Activated CD4-positive, alpha-beta T cell treated with anti-CD3 and anti-CD28 coated beads, Interleukin-2, amount 50 U/mL, for 24 hours (primary cell): ENCODE measurements at places on chromosomes 12 and 14.

GRCh38 chr12:94267537-94267872 lies 119.1 kb downstream of the PLXNC1 start:
- DNase-seq, result no peak

DNA sequence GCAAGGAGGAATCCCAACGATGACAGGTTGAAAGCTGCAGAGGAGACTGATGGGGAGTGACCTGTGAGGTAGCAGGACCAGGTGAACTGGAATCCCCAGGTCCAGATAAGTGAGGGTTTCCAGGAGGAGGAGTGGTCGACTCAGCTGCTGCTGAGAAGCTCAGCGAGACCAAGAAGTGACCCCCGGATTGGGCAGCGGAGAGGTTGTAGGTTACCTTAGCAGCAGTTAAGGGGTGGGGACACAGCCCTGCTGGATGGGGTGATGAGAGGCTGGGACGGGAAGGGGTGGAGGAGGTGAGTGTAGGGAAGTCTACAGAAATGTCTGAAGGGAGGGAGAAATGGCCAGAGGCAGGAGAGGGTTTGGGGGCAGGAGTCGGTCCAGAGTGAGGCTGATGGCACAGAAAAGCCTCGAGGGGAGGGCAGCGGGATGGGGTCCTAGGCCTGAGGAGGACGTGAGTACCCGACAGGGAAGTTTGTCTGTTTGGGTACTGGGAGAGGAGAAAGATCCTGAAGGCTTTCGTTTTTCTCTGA lies 2.6 kb upstream of the RCOR1 start:
- no peak for DNase-seq

DNA sequence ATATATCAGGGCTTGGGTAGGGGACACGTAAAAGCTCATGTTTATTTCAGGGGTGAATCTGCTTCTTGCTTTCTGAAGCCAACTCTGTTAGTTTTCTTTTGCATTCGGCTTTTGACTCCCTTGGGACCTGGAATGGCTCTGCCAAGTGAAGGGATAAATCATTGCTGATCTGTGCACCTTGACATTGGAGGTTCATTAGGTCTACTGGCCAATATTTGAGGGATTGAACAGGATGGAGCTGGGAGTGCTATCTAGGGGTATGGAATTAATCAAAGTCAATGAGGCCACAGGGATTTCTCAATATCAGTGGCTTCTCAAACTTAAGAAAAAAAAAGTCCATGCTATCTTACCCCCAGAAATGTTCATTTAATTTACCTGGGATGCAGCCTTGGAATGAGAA lies 203.5 kb upstream of the RMST start:
- DNase-seq, result no peak

DNA sequence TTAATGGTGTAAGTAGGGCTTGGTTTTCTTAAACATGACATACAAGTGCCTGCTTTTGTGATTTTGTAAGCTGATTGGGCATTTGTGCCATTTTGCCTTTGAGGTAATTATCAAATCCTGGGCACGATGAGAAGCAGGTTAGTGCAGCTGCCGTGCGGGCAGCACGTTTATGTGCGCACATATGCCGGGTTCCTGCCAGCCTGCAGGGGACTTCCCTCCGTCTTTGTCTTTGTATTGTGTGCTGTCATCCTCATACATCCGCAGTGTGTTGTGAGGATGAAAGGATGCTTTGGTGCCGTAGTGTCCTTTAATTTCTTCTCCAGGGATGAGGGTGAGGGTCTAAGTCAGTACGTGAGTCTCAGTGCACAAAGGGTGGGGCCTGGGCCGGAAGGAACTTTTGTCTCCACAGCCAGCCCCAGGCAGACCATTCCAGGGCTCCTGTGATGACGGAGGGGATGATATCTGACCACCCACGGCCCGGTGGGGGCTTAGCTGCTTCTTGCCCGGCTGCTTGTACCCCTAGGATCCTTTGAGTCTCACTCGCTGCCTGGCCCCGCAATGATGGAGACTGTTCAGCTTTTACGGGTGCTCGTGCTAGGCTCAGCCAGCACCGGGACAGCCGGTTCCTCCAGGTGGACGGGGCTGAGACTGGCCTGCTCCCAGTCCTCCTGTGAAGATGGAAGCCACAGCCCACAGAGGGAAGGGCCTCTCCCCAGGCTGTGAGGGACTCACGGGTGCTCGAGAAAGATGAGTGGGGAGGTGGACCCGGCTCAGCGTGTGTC lies 54.6 kb downstream of the ADGRD1 start:
- no peak for DNase-seq

DNA sequence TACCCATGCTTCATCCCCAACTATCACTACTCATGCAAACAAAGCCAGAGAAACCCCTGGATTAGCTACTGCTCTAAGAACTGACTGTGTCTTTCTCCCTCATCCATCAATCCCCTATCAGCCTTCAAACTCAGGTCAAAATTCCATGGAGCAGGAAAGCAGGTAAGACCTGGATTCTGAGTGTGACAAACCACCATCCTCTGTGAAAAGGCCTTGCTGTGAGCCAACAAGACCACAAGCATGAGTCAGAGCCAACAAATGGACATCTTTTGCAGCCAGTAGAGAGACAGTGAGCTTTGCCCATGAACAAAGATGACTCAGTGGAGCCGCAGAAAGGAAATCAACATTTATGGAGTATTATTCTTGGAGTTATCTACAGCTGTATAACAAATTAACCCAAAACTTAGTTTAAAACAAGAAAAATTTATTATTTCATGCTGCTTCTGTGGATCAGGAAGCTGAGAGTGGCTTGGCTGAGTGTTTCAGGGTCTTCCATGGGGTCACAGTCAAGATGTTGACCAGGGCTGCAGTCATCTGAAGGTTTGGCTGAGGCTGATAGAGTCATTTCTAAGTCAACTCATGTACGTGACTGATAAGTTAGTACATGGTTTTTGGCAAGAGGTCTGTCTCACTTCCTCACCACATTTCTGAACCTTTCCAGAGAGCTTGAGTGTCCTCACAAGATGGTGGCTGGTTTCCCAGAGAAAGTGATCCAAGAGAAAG lies 61.1 kb downstream of the PITPNM2 start:
- DNase-seq, result no peak

DNA sequence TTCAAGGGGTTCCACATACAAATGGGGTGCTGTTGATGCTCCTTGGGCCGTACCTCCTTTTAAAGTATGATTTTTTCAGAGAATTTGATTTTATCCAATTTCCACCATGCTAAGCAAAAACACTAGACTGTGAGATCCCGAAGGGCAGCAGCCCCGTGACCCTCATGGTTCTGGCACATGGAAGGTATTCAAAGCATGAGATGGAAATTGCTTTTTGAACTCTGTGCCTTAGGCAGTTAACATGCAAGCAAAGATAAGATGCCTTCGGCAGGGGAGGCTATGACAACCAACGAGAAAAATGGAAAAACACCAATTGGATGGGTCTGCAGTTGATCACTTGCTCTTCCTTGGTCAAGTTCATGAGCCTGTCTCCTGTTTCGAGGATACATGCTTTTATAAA lies 120.8 kb upstream of the DIO3 start:
- no peak for DNase-seq

GRCh38 chr12:44000309-44000952 lies 164.6 kb downstream of the TMEM117 start:
- no peak for DNase-seq

DNA sequence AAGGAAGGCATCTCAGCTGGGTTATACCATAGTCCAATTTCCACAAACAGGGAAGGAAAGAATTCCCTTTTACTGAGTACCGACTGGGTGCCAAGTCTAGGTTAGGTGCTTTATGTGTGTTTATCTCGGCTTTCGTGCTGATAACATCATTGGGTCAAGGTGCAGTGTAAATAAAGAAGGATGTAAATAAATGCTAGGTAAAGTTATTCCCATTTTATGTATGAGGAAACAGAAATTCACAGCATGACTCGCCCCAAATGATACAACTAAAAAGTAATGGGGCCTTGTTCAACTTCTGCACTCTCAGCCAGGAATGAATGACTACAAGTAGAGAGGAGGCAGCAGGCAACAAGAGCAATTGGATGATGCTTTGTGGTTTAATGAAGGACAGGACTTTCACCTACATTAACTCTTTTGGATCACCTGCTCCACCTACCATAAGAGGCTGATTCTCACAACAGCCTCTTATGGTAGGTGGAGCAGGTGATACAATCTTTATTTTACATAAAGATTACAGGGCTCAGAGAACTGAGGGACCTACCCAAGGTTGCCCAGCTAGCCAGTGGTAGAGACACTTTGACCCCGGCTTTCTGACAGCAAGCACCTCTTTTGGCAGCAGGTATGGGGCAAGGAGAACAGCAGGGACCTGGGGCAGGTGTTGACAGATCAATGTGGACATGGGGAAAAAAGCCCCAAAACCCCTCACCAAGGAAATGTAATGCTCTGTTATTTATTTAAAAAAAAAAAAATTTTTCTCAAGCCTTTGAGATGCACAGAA lies 213.4 kb upstream of the NUDT4 start:
- DNase-seq, result no peak

DNA sequence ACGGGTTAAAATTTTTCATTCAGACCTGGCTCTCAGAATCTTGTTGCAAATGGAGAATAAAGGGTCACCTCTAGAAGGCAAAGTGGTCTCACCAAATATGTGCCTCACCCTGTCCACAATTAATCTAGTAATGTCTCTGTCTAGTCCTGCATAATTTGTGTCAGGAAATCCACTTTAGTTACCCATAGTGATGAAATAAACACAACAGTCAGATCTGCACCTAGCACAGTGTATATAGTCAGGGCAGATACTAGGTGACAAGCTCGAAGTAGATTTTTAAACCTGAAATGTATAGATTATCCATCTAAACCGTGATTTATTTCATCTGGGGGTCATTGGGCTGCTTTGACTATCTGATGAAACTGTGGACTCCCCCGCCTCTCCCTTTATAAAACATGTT lies 15.9 kb upstream of the FLVCR2 start:
- DNase-seq, result no peak

DNA sequence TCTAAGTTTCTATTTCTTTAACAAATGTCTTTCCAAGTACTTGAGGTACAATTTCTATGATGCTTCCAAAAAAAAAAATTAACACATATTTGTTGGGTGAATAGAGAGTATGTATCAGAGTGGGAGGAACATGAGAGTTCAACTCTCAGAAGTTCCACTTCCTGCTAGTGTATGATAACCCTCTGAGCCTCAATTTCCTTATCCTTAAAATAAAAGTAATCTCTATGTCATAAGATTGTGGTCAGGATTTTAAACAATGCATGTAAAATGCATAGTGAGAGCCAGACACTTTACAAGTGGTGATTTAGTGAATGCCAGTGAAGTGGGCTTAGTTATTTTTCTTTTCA lies 270.3 kb upstream of the AMIGO2 start:
- no peak for DNase-seq

- no peak for DNase-seq
Observed at GRCh38 chr12:104469066-104469465, 12.3 kb downstream of the CHST11 start.

DNA sequence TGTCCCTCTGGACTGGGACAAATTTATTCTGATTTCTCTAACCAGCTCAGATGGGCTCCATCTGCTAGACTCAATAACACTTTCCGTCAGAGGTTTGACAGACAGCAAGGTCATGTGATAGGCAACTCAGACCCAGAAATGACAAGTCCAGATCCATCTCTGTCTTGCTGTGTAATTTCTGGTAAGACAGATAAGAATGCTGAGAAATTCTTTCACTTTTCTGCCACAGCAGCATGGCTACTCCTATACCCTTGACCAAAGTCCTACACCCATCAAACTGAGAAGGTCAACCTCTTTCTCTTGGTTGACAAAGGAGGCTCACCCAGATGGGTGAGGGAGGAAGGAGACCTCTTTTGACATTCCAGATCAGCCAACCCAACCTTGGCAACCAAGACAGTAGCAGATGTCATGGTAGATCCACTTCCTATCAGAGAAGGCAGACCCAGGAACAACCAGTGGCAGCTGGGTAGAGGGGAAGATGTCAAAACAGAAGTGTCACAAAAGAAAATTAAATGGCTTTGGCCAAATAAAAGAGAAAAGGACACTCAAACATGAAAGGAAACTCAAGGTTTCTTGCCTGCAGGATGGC lies 36.9 kb upstream of the PRKAB1 start:
- no peak for DNase-seq

- no peak for DNase-seq
Observed at GRCh38 chr12:125346362-125346761, 281.1 kb downstream of the AACS start.

- DNase-seq, result no peak
Observed at GRCh38 chr12:18922851-18923250, 184.9 kb downstream of the CAPZA3 start.

DNA sequence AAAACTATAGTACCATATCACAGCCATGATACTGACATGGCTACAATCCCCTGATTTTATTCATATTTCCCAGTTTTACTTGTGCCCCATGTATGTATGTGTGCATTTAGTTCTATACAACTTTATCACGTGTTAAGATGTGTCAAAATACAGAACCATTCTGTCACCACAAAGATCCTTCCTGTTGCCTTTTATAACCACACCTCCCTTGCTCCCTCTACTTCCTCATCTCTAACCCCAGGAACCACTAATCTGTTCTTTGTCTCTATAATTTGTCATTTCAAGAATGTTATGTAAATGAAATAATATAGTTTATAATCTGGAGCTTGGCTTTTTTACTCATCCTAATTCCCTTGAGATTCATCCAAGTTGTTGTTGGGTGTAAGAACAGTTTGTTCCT lies 358.4 kb downstream of the DPF3 start:
- DNase-seq, result no peak

DNA sequence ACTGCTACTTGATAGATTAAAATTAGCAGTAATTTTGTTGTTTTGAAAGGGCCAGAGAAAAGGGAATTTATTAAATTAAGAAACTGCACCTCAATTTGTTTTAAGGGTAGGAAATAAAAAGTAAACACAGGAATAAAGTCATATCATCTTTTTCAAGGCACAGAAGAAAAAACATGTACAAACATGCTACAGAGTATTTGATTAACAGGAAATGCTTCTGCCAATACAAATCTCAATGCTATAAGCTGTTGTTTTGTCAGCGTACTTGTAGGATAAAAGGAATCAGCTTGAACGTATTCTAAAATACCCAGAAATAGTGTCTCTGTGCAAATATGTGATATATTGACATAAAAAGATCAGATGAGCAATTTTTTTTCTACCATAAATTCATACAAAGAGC lies 474.0 kb upstream of the MGAT4C start:
- DNase-seq, result no peak

DNA sequence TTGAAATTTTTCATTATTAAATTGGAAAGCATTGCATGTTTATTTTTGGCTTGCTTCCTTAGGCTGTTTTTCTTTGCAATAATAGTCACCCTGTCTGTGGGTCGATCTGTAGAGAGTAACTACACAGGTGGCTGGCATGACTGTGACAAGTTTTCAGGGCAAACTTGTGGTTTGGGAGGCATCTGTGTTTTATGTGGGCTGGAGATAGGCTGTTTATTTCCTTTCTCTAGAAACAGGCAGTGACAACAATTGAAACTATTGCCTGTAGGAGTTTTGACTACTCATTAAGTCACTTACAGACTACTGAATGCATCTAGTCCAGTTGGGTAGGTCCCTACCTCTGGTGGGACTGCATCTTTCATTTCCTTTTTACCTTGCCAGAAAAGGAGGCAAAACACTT lies 155.6 kb downstream of the DYRK2 start:
- DNase-seq, result peak; percentile 68

DNA sequence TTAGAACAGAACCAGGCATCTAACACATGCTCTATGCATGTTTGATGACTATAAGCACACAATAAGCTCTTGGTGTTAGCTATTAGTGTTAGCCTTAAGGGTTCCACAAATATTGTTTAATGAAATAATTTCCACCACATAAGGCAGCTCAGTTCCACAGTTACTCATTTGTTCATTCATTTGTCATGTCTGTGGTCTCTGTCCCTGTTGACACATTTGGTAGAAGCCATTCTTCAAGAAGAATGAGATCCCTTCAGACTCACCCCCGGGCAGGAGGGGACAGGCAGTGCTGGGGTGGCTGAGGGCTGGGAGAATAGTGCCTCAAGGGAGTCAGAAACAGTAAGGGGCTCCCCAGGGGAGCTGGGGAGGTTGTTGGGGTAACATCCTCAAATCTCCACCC lies 3.7 kb upstream of the FAIM2 start:
- no peak for DNase-seq
